ENCODE measurements at places on chromosomes 11 and 22. TPM values are rescaled to one million over a fixed set of nuclear protein-coding genes. Genes with fewer than 3 reads are reported as not detected.

The GRAMD1B gene
- polyA plus RNA-seq, result 15.5 TPM

DNA sequence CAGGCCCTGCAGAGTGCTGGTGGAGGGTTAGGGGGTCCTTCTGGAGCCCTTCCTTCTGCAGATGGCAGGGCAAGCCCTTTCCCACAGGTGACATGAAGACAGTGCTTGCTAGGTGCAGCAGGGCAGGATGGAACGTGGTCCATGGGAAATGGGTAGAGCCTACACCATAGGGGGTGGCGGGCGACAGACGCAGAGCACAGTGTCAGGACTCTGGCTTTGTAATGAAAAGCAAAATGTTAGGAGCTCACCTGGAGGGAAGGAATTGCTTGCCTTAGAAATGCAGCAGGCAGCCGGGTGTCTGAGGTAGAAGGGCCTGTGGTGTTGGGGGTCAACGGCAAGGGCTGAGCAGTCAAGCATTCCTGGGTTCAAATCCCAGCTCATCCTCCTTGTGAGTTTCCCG is 54.9 kb downstream of the ARHGAP8 start:
- H3K4me1 ChIP-seq, result no peaks in the 10 kb centered on the region
- no peak for DNase-seq
- H3K27ac ChIP-seq, result no peak overlapping the region
- no peaks in the 10 kb centered on the region for H3K36me3 ChIP-seq

DNA sequence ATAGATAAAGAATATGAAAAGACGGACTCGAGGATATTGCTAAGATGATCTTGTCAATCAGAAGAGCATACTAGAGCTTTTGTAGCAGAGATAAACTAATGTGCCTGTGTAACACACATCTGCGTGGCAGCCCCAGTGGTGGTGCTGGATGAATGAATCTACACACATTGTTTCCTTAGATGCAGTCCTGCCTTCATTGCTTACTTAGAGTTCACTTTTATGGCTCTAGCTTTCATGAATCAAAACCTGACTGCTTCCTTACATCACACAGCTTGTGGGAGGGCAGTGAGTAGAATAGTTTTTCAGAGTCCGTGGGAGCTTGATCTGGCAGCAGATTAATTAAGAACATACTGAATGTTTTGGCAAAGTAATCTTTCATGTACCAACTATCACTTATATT is 83.7 kb downstream of the EXT2 start:
- no peak overlapping the region for H3K4me3 ChIP-seq
- H3K36me3 ChIP-seq, result no peaks in the 10 kb centered on the region
- peak overlapping the region; percentile 60 for H3K27ac ChIP-seq
- no peaks in the 10 kb centered on the region for H3K27me3 ChIP-seq
- H3K4me1 ChIP-seq, result peaks cover 24% of the 10 kb centered on the region
- DNase-seq, result no peak

The PLAAT5 gene
- polyA plus RNA-seq, result not detected

The SPDYC gene
- not detected for polyA plus RNA-seq

The ZNF408 gene
- 23.1 TPM for polyA plus RNA-seq

DNA sequence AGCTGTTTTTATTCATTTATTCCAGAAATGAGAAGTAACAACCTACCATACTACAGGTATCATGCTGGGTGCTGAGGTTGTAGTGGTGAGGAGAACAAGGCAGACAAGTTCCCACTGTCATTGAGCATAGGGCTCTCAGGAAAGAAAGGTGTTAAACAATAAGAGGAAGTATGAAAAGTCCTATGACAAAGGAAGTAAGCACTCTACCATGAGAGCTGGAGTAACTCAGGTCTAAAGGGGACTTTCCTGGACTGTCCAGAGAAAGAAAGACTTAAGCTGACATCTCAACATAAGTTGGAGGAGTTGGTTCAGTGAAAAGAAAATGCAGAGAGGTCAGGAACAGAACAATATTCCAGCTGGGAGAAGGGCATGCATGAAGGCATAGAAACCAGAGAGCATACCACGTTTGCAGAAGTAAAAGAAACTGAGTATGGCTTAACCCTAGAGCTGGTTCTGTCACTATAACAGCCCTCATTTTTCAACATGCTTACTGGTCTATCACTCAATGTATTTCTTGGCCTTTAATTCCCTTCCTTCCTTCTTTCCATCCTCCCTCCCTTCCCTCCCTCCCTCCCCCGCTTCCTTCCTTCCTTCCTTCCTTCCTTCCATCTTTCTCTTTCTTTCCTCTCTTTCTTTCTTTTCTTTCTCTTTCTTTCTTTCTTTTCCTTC is 137.8 kb upstream of the BDNF start:
- H3K4me1 ChIP-seq, result no peaks in the 10 kb centered on the region
- DNase-seq, result no peak
- no peak overlapping the region for H3K4me3 ChIP-seq
- no peaks in the 10 kb centered on the region for H3K27me3 ChIP-seq
- no peaks in the 10 kb centered on the region for H3K36me3 ChIP-seq
- no peak overlapping the region for H3K27ac ChIP-seq

DNA sequence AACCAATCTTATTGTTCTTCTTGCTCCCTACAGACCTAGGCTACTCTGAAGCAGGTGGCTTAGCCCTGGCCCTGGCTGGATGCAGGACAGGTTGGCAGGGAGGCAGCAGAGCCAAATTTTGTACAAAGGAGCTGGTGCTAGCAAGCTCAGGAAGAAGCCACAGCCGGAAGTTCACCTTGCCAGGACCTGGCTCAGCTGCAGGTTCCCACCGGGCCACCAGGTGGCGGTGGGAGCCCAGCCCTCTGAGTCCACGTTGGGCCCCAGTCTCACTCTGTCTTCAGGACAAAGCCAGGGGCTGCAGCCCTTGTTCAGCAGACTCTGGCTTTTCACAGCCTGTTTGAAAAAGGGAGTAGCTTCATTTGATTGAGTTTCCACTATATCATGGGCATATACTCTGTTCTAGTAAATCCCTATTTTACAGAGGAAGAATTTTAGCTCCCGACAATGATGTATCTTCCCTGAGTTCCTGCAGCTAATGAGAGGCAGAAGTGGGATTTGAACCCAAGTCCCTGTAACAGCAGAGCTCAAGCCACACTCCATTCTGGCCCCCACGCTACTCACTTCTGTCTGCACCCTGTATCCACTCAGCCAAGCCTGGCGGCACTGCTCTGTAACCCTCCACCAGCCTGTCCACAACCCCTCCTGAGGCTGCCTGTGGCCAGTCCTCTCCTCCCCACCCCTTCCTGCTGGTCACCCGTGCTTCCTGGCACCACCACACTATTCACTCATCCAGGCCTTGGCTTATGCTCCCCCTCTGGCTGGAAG is 3.3 kb downstream of the TKFC start:
- peak; percentile 88 for DNase-seq
- H3K4me3 ChIP-seq, result no peak overlapping the region
- no peaks in the 10 kb centered on the region for H3K27me3 ChIP-seq
- H3K4me1 ChIP-seq, result peaks cover 11% of the 10 kb centered on the region

The LRRC74B gene
- not detected for polyA plus RNA-seq

GRCh38 chr11:27158456-27159334 is 118.1 kb downstream of the BBOX1 start:
- DNase-seq, result peak; percentile 71
- H3K36me3 ChIP-seq, result no peaks in the 10 kb centered on the region
- H3K27ac ChIP-seq, result no peak overlapping the region
- H3K27me3 ChIP-seq, result no peaks in the 10 kb centered on the region

GRCh38 chr11:105538588-105538987 is 71.3 kb upstream of the GRIA4 start:
- H3K4me3 ChIP-seq, result no peak overlapping the region
- DNase-seq, result peak; percentile 6
- no peak overlapping the region for H3K27ac ChIP-seq
- no peaks in the 10 kb centered on the region for H3K36me3 ChIP-seq
- H3K4me1 ChIP-seq, result no peaks in the 10 kb centered on the region

The CFAP300 gene
- polyA plus RNA-seq, result 7.2 TPM

The PACSIN3 gene
- polyA plus RNA-seq, result 116 TPM

The KCNK4 gene
- not detected for polyA plus RNA-seq

- no peak overlapping the region for H3K27ac ChIP-seq
- peak; percentile 75 for DNase-seq
- H3K36me3 ChIP-seq, result no peaks in the 10 kb centered on the region
- H3K27me3 ChIP-seq, result no peaks in the 10 kb centered on the region
- no peaks in the 10 kb centered on the region for H3K4me1 ChIP-seq
- H3K4me3 ChIP-seq, result no peak overlapping the region
Observed at GRCh38 chr11:88246696-88247095, 71.5 kb upstream of the RAB38 start.

DNA sequence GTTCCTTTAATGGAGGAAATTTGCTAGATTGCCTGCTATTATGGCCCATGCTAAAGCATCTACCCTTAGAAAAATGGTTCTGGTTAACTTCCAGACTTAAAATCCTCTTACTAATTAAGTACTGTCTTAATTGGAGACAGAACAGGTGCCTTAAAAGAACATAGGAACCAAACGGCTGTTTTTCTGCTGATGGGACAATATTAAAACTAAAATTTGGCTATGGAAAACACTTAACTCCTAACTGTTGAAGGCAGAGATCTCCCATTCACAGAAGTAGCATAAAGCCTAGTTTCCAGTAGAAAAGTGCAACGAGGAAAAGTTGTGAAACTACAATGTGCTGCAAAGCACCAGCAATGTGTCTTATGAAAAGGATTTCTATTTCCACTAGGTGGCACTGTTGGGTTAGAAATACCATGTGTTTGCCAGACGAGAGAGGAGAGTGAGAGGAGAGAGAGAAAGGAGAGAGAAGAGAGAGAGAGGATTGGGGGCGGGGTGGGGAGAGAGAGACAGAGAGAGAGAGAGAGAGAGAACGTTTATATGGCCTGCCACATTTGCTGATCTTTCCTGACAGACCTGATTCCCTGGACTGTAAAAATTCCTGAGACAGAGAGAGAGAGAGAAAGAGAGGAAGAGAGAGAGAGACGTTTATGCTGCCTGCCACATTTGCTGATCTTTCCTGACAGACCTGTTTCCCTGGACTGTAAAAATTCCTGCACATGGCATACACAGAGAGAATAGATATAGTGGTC is 51.5 kb downstream of the FAM181B start:
- no peaks in the 10 kb centered on the region for H3K4me1 ChIP-seq
- no peaks in the 10 kb centered on the region for H3K36me3 ChIP-seq
- no peaks in the 10 kb centered on the region for H3K27me3 ChIP-seq
- peak; percentile 83 for DNase-seq
- H3K27ac ChIP-seq, result no peak overlapping the region

DNA sequence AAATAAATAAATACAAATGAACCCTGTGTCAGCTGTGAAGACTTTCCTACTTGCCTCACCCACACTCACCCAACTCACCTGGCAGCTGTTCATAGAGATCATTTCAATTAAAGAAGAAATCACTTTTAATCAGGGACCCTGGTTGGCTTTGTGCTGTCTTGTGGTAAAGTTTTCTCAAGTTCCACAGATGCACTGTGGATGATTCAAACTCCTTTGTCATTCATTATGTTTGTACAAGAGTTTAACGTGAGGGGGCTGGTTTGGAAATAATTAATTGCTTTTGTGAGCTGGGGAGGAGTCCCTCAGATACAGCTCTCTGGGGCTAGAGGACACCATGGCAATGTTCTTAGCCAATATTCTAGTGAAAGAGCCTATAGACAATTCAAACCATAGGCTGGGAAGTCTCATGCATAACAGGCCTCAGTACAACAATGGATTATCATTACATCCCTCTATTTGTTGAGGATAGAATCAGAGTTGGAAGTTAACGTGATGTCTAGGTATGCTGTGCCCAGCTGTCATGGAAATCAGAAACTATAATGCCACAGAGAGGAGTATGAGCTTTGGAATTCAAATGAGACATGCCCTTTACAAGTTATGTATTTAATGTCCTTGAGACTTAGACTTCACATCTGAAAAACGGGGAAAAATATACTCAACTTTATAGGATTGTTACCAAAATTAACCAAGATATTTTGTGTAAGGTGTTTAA is 698.5 kb downstream of the KCNA4 start:
- no peaks in the 10 kb centered on the region for H3K36me3 ChIP-seq
- H3K4me3 ChIP-seq, result no peak overlapping the region
- no peaks in the 10 kb centered on the region for H3K4me1 ChIP-seq
- no peaks in the 10 kb centered on the region for H3K27me3 ChIP-seq

- no peaks in the 10 kb centered on the region for H3K27me3 ChIP-seq
- peaks cover 10% of the 10 kb centered on the region for H3K36me3 ChIP-seq
- H3K4me3 ChIP-seq, result no peak overlapping the region
- no peaks in the 10 kb centered on the region for H3K4me1 ChIP-seq
- H3K27ac ChIP-seq, result no peak overlapping the region
Observed at GRCh38 chr11:126197277-126197939, 14.0 kb downstream of the RPUSD4 start.

The GVQW3 gene
- 6.0 TPM for polyA plus RNA-seq

- no peak overlapping the region for H3K4me3 ChIP-seq
- no peaks in the 10 kb centered on the region for H3K27me3 ChIP-seq
- no peak for DNase-seq
- H3K27ac ChIP-seq, result no peak overlapping the region
Observed at GRCh38 chr22:30984317-30984716, 15.3 kb downstream of the TUG1 start.

- no peak for DNase-seq
- H3K36me3 ChIP-seq, result no peaks in the 10 kb centered on the region
- no peaks in the 10 kb centered on the region for H3K27me3 ChIP-seq
Observed at GRCh38 chr22:27378995-27379394, 422.6 kb downstream of the MN1 start.

DNA sequence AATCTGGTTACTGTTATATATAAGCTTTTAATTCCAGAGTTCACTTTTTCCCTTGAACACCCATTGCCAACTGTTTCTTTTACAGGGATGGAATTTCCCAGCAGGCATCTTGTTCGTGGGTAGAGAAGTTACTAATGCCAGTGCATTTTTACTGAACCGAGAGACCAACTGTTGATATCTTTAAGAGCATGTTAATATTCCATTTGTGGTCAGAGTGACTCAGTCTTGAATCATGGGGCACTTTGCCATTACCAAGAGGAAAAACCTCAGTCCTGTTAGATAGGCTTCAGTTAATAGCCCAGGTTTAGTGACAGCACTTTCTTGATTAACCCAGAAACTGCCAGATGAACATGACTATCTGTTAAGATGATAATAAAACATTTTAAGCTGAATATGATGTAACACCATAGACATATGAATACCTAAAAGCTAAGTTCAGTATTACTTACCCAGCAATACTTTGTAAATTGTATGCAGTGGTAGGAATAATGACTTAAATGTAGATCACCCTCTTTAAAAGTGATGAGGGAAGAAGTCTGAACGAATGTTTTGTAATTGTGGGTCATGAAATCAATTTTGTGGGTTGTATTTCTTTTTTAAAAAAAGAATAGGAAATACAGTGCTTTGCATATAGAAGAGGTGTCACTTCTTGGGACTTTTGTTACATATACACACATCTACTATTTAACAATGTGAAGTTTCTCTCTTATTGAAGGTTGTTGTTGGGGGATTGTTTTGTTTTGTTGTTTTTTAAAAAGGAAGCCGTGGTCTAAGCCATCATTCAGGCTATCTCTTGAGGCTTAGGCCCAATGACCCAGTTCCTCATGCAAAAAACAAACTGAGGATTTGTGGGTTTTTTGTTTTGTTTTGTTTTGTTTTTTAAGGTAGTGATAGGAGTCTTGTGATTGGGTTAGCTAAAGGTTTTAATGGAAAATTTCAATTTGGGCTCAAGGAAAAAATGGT is 79.2 kb upstream of the GRIK4 start:
- no peak overlapping the region for H3K27ac ChIP-seq
- H3K4me1 ChIP-seq, result no peaks in the 10 kb centered on the region
- no peak for DNase-seq
